NCI-H526 (cell line): ENCODE measurements at places on chromosomes 2 and 18.
A peak's percentile ranks its signal among the peaks of the same experiment; 100 is the strongest.

DNA sequence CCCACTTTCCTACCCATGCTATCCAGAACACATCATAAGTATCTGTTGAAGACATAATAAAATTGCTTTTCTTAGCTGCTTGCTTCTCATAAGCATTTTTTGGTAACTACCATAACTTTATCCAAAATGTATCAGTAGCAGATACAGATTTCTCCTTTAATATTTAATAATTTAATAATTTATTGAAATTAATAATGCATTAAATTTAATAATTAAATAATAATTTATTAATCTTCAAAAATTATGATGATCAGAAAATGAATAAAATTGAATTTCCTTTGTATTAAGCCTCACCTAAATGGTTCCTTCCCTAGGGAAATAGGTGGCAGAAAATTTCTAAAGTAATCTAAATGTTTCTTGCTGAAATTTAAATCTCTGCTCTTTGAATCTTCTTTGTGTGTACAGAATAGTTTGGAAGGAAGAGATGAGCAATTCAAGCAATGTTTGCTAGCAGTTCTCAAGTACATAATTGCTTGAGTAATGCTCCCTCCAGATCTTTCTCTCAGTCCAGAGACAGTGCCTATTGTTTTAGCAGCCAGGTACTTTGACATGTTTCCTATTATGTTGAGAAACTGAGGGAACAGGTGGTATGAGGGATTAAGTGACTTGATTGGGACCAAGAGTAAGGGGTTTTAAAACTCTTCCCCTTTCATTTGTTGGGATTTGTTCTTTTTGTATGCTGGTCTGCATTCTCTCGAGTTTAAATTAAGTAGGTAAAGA, 123.1 kb upstream of the CYP26B1 start:
- no peak for DNase-seq

DNA sequence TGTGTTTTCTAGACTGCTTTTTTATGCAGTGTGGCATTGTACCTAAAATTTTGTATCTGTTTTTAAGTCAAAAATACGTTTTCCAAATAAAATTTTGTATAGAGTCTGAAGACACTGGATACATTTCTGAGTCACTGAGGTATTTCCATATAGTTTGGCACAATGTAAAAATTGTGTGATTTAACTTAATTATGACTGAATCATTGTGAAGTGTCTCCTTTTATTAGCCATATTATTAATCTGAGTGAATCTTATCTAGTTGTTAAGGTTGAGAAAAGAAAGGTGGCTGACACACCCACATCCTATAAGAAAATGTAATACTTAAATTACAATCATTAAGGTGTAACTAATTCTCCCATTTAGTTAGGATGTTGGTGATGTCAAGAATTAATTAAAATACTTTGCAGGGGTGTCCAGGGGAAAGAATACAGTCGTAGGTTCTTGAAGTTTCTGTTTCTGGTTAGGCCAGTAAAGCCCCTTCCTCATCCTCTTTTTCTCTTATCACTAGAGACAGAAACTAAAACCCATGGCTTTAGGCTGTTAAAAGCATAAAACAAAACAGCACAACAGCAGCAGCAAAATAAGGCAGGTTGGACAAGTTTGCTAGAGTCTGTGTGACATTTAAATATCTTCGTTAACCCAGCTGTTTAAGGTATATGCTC, 71.6 kb downstream of the UBE2E3 start:
- no peak for DNase-seq

- no peak for DNase-seq
Measured at GRCh38 chr18:62702259-62702658, 13.1 kb upstream of the PHLPP1 start.

- peak; percentile 14 for DNase-seq
Measured at GRCh38 chr18:74342416-74343043, 26.9 kb downstream of the C18orf63 start.

DNA sequence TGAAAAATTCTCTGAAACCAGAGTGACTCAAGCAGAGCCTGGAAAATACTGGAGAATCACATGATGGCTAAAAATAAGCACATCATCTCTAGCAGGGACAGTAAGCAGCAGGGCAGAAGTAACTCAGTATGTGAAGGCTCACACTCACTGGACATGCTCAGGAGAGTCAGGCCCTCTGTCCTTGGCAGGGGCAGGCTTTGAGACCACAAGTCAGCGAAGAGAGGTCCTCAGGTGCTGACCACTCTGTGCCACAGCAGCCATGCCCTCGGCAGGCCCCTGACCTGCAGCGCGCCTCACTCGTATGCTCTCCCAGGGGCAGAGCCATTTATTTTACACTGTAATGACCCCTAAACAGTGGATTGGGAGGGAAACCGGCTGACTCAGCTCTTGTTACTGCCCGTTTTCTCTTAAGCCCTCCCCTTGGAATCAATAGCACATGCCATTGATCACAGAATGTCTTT, 76.8 kb downstream of the MAPRE2 start:
- no peak for DNase-seq

DNA sequence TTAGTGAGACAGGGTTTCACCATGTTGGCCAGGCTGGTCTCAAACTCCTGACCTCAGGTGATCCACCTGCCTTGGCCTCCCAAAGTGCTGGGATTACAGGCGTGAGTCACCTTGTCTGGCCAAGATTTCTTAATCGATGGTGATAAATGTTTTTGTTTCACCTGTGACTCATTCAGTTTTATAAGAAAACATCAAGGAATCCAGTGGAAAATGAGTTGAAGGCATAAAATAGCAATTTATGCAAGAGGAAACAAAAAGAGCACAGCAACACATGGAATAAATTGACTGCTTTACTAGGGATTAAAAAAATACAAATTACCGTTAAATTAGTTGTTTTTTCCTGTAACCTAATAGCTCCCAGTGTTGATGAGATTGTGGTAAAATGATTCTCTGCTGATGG, 80.2 kb downstream of the CDK15 start:
- DNase-seq: no peak

DNA sequence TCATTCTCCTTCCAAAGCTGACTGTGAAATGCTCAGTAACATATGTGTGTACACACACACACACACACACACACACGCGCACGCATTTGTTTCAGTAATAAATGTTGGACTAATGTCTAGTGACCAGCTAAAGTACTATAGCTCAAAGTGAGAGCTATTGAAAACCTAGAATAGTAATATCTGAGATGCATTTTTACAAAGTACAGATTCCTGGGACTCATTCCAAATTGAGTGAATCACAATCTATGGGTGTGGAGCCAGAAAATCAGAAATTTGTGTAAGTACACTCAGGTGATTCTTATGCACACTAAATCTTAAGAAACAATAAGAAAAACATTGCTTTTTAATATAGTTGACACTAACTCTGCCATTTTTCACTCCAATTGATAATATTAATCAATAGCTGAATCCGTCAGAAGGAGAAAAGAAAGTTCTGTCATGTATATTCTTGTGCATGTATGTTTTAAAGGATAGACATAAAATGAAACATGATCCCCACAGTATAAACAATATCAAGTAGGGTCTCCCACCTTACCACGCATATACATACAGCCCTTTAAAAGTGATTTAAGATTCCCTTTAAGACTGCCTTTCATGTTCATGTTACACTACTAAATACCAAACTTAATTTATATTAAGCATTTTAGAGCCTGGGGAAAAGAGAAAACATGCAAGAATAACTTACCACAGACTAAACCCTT, 123.5 kb downstream of the ATAD2B start:
- DNase-seq: no peak

- DNase-seq: peak; percentile 74
Measured at GRCh38 chr2:70767699-70768589, at the start of gene ADD2. Gene ADD2 (minus strand): TSS chr2:70768200. CDS start chr2:70706408, 61,792 bp downstream.

DNA sequence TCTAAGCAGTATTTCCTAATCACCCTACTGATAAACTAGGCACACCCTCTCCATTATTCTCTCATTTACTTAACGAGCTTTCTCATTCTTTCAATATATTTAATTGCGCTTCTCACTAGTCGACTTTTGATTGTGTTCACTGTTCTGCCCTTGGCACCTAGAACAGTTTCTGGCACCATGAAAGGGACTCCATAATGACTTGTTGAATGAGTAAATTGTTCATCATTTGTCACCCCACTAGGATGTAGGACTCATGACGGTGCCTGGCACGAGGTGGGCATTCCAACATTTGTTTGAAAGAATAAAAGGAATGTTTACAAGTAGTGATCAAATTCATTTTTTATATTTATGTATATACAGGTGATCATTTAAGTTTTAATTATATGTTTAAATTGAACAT, 123.7 kb downstream of the DIS3L2 start:
- no peak for DNase-seq
